ENCODE measurements at places on chromosomes 1 and 21.

GRCh38 chr21:28518630-28519029 lies 474.0 kb downstream of the LTN1 start:
- no peak for DNase-seq

DNA sequence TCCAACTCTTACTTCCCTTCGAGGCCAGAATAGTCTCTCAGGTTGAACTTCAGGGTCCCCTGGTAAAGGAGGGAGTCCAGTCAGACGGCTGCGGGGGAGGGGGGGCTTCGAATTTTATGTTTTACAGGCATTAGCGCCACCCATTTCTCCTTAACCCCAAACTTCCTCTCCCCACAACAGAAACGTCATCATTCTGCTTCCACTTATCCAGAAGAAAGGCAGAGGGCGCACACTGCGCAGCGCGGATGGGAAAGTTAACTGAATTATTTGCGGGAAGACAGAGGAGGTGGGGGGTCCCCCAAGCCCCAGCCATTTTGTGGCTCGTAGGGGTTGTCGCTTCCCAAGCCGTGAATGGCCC lies 529 bp upstream of the PRMT2 start:
- DNase-seq: no peak

DNA sequence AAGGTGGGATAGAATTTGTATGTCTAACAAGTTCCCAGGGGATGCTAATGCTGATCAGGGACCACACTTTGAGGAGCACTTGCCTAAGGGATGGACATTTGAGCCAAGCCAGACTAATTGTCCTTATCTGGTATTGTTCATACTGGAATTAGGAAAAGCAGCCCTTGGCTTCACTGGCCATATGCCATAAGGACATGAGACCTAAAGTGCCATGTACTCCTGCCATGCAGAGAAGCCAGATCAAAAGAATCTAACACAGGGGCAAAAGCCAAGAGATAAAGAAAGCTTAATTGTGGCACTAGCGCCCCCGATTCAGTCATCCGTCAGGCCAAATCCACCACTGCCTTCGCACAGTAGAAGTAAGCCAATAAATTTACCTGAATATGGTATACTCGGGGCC lies 45.7 kb downstream of the RNF11 start:
- DNase-seq: no peak

DNA sequence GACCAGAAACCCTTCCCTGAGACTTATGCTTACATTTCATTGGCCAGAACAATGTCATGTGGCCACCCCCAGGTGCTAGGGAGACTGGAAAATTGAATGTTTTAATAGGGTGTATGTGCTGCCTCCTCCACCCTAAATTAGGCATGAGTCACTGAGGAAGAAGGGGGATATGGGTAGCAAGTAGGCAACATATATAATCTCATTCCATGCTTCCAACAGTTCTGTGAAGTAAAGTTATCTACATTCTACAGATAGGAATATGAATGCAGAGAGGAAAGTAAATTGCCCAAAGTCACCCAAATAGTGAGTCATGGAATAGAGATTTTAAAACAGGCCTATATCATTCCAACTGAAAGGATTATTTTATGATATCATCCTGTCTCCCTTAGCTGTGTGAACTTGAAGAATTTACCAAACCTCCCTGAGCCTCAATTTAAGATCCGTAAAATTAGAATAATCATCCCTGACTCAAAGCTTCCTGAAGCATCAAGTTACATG lies 168.6 kb upstream of the FGGY start:
- no peak for DNase-seq

DNA sequence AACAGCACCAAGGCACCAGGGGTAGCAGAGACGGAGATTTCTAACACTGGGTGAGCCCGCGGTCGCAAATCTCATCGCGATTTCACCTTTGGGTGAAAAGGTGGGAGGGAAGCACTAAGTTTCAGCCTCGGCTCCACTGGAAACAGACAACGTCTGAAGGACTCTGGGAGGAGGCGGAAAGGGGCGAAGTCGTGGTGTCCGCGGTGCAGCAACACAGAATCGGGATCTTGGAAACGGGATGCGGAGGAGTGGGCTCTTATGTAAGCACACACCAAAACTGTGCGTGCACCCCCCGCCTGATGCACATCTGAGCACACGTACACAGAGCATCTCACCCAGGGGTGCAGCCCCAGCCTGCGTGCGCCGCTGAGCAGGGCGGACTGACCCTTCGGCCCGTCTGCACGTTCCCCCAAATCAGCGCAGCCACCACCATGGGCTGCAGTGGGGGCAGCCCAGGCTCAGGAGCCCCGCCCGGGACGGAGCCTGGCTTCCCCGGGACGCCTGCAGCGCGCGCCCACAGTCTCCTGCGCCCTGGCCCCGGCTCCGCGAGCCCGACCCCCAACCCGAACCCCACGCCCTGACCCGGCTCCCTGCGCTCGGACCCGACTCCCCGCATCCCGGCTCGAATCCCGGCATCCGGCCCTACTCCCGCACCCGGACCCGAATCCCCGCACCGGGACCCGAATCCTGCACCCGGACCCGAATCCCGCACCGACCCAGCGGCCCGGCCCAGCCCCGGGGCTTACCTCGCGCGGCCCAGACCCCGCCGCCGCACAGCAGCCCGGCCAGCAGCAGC lies 670 bp downstream of the CLSTN1 start:
- peak; percentile 30 for DNase-seq

GRCh38 chr1:219812491-219813203 lies 115.7 kb downstream of the SLC30A10 start:
- no peak for DNase-seq

DNA sequence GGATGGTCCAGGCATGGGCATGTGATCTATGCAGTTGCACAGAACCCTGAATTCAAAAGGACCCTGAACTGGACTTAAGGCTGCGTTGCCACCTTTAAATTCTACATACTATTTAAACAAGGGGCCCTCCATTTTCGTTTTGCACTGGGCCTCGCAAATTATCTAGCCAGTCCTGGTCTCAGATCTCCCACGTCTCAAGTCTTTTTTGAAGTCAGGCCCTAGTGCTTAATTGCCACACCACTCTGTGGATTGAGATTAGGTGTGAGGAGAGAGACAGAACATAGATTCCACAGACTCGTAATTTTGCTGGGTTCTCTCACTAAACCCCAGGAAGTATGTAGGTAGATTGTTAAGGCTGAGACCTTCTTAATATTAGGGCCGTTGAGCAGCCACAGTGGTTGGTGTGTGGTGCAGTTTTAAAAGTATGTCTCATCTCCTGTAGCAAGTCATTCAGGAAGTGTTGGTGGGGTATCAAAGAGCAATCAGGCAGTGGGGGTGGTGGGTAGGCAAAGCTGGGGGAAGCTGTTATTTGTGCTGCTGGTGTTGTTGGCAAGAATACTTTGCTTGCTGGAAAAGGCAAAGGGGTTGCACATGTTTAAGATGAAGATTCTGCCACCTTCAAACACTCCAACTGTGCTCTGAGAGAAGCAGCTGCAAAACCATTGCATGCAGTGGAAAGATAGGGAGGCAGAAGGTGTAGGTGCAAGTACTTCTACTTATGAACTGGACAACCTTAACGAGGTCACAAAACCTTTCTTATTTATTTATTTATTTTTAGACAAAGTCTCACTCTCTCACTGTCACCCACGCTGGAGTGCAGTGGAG lies 11.2 kb downstream of the CD84 start:
- DNase-seq: peak; percentile 77

GRCh38 chr1:212987702-212988322 lies 27.9 kb downstream of the ANGEL2 start:
- no peak for DNase-seq

- no peak for DNase-seq
Measured at GRCh38 chr1:48571303-48571987, 99.4 kb upstream of the SPATA6 start.

GRCh38 chr1:185408700-185409270 lies 91.7 kb upstream of the IVNS1ABP start:
- no peak for DNase-seq

- no peak for DNase-seq
Measured at GRCh38 chr1:222392556-222392955, 155.3 kb downstream of the HHIPL2 start.

GRCh38 chr1:155048449-155049334 lies 2.4 kb upstream of the ADAM15 start:
- DNase-seq: no peak

DNA sequence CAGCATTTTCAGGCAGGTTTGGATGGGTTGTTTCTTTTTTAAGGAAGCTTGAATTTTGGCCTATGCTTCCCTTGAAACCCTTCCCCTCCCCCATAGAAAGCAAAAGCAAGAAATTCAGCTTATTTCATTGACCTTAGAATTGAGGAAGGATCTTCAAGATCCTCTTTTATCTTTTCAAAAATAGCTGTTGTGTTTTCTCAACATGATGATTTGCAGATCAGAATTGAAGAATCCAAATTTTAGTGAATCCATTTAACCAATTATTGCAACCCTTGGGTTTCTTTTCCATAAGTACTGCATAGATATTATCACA lies 73.7 kb downstream of the LRRC8C start:
- no peak for DNase-seq

GRCh38 chr21:44582055-44582454 lies 1.7 kb upstream of the KRTAP10-5 start:
- DNase-seq: no peak

DNA sequence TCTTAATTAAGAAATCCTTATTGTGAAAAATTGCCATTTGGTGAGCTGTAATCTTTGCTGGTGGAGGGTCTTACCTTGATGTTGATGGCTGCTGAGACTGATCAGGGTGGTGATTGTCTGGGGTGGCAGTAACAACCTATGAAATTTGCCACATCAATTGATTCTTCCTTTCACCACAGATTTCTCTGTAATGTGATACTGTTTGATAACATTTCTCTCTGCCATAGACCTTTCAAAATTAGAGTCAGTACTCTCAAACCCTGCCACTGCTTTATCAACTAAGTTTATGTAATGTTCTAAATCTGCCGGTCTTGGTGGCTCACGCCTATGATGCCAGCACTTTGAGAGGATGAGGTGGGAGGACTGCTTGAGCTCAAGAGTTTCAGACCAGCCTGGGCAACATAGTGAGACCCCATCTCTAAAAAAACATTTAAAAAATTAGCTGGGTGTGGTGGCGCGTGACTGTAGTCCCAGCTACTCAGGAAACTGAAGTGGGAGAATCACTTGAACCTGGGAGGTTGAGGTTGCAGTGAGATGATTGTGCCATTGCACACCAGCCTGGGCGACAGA lies 5.0 kb downstream of the KPNA6 start:
- DNase-seq: no peak

- DNase-seq: no peak
Measured at GRCh38 chr1:34398241-34398915, 221.7 kb downstream of the C1orf94 start.

DNA sequence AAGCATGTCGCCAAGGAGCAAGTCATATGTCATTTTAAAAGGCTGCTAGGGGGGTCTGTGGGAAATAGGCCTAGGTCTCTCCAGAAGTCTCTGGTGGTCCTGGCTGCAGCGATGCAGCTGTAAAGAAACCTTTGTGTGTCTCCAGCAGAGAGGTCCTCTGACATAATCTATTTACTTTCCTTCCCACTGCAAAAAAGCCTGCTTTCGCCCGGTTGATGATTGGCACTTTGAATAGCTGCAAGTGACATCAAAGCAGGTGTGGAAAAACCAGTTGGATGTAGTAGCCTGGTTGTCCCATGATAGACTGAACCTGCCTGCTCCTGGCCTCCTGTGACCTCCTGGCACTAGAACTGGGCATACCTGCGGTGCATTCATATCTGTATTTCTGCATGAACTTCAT lies 13.8 kb downstream of the RASSF5 start:
- DNase-seq: no peak

- no peak for DNase-seq
Measured at GRCh38 chr21:45102391-45102932, 28.1 kb downstream of the ADARB1 start.

- DNase-seq: no peak
Measured at GRCh38 chr1:163528710-163529348, 207.1 kb downstream of the NUF2 start.

- no peak for DNase-seq
Measured at GRCh38 chr1:206723462-206723804, 38.7 kb downstream of the MAPKAPK2 start.

DNA sequence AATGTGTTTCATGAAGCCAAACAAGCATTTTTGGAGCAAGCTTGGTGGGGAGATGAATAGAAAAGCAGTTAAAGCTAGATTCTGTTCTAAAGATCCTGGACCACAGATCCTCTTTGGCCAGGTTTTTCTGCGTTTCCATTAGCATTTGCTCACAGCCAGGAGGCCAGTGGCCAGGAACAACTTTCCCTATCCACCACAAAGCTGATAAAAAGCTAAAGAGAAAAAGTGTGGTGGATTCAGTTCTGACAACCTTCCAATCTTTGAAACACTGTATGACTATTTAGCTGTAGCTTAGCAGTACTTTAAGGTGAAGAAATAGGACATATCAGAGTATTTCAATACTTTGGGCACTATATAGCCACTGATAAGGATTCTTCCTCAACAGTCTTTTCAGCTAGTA lies 3.0 kb upstream of the NEK7 start:
- no peak for DNase-seq

DNA sequence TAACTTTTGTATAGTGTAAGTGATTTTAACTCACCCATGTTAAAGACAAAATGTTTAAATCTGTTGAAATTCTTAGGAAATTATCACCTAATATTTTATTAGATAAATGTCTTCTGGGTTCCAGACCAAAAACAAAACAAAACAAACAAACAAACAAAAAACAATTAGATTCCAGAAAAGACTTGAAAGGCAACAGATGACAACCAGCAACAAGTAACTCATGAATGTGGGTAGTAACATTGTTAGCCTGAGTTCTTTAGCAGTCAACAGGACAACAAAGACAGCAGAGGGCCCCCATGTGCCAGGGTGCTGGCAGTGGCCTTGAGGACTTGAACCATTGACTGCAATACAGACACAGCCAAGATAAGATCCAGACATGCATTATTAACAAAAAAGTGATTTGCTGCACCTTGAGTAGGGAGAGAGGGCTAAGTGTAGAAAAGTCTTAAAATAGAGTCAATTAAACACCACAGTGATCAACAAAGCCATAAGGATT lies 2.4 kb upstream of the CD247 start:
- no peak for DNase-seq

GRCh38 chr1:166083887-166084286 lies 82.9 kb downstream of the FAM78B start:
- no peak for DNase-seq

DNA sequence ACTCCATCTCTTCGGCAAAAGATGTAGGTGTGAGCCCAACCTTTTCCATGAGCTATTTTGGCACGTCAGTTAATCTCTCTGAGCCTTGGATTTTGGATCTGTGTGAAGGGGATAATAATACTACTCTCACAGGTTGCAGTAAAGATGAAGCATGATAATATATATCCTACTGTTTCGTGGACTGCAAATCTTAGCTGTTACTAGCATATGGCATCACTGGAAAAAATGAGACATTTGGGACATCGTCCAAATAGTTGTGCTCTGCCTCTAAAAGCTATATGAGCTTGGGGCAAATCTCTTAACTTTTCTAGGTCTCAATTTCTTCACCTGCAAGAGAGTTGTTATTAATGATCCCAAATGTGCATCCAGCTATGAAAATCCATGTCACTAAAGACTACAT lies 147.4 kb upstream of the ZRANB2 start:
- DNase-seq: no peak

GRCh38 chr1:9280015-9280860 lies 12.5 kb upstream of the SPSB1 start:
- DNase-seq: peak; percentile 74

GRCh38 chr1:186183970-186184628 lies 191.0 kb downstream of the TPR start:
- DNase-seq: no peak
